Fibroblast of skin of right quadriceps (primary cell): ENCODE measurements at places on chromosomes 12 and 14.

DNA sequence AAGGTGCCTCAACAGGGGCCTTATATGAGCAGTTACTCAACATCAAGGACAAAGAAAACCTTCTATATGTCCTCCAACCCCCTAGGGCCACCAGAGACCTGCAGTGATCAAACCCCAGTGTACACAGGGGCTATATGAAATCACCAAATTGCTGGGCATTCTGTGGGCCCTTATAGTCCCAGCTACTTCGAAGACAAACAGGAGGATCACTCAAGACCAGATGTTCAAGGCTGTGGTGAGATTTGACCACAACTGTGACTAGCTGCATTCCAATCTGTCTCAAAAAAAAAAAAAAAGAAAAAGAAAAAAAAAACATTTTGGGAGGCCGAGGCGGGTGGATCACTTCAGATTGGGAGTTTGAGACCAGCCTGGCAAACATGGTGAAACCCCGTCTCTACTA lies 51.0 kb upstream of the PRB2 start:
- no peak for DNase-seq

GRCh38 chr12:88638966-88639760 lies 58.9 kb upstream of the KITLG start:
- DNase-seq, result peak; percentile 64

DNA sequence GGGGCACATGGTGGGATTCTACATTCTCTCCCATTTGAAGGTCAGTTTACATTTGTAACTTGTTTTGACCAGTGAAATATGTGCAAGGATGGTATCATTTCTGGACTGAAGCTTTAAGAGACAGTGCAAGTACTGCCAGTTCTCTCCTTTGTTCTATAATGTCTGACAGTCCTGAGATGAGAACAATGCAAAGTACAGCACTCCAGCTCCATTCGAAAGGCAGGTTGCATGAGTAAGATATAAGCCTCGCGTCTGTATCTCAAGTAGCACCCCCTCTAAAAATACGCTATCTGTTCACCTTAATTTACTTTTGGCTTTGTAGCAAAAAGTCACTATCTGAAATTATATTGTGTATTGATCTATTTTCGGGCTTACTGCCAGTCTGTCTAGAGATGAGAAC lies 1122.2 kb upstream of the TMEM132C start:
- DNase-seq, result no peak

DNA sequence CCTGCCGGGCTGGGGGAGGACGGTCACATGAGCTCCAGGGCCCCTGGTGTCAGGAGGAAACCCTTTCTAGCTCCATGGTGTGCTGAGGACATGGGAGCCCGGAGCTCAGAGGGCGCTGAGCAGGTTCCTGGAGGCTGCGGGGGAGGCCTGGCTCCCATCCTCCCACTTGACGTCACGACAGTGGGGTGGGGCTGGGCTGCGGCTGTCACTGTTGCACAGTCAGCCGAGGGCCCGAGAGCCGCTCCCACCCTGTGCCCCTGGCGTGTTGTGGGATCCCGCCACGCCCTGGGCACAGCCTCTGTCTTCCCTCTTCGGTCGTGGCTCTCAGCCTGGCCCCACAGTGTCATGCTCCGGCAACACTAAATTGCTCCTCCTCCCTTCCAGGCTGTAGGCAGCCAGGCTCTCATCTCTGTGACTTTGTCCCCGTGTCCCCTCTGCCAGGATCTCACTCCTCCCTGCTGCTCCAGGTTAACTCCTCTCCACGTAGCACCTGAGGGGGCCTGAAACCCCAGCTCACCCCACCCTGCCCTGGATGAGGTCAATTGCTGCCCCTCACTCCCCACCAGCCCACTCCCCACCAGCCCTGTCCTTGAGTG lies 33.0 kb downstream of the BEGAIN start:
- no peak for DNase-seq

DNA sequence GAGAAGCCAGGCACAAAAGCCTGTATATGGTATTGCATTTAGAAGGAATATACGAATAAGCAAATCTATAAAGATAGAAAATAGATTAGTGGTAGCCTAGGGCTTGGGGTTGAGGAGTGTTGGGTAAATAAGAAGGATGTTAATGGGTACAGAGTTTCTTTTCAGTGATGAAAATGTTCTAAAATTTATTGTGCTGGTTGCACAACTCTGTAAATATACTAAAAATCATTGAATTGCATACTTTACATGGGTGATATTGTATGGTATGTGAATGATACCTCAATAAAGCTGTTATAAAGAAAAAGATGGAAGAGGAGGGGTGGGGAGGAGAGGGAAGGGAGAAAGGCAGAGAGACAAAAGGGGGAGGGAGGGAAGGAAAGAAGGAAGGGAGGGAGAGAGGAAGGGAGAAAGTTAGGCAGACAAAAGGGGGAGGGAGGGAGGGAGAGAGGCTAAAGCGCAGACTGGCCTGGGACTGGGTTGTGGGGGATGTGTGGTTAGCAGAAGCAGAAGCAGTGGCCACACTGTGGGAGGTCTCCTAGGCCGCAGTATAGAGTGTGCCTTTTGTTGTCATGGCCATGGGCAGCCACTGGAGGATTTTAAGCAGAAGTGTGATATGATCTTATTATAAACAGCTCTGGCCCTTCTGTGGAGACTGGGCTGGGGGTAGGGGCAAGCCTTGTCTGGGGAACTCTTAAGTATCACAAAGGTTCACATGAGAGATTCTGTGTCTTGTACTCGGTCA lies 73.6 kb upstream of the ELK3 start:
- no peak for DNase-seq

GRCh38 chr12:52867642-52868041 lies 18.8 kb upstream of the KRT78 start:
- DNase-seq, result no peak

DNA sequence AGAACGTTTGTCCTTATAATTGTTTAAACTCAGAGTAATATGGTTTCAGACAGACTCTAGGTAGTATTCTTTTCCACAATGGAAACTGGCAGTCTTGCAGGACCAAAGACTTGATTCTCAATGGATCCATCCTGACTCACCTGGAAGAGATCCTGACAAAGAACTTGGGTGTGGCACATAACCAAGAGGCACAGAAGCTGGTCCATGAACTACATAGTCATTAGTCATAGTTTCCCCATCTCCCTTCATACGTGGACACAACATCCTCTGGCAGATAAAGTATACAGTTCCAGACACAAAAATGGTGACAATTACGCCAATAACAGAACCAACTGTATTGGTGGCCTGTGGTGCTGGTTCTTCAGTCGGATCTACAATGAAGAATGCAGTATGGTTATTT lies 55.8 kb downstream of the BCL2L14 start:
- DNase-seq, result no peak

DNA sequence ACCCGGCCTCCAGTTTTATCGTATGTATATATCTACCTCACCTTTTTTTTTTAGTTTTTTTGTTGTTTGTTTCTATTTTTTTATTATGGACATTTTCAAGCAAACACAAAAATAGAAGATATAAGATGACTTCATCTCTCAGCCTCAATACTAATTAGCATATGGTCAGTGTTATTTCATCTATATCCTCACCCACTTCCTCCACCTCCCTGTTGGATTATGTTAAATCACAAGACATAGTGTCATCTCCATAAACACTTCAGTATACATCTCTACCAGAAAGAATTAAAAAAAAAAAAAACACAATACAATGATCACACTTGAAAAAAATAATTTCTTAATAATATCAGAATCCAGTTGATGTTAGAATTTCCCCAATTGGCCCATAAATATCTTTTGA lies 34.9 kb downstream of the RAB35 start:
- no peak for DNase-seq

DNA sequence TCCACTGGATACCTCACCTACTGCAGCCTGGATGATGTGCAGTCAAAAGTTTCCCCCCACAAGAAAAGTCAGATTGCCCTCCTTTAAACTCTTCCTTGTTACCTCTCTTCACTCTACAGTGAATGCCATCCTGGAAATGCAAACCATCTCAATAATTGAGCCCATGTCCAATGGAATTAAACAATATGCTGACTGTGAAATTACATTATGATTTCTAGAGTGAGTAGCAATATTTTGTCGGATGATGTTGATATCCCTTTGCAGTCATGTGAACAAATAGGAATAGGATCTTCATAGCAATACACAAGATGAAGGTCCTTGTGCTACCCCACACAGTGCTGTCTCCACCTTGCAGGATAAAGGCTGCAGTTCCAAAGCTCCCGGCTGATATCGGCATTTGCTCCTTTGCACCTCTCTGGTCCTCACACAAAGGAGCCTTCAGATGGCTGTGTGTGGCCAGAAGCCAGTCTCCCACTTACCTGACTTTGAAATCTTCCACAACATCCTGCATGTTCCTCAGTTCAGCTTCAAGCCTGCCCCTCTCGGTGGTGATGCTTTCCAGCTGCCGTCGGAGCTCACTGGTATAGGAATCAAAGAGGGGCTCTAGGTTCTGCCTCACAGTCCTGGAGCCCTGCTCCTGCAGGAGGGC lies 1.5 kb downstream of the KRT75 start:
- no peak for DNase-seq

DNA sequence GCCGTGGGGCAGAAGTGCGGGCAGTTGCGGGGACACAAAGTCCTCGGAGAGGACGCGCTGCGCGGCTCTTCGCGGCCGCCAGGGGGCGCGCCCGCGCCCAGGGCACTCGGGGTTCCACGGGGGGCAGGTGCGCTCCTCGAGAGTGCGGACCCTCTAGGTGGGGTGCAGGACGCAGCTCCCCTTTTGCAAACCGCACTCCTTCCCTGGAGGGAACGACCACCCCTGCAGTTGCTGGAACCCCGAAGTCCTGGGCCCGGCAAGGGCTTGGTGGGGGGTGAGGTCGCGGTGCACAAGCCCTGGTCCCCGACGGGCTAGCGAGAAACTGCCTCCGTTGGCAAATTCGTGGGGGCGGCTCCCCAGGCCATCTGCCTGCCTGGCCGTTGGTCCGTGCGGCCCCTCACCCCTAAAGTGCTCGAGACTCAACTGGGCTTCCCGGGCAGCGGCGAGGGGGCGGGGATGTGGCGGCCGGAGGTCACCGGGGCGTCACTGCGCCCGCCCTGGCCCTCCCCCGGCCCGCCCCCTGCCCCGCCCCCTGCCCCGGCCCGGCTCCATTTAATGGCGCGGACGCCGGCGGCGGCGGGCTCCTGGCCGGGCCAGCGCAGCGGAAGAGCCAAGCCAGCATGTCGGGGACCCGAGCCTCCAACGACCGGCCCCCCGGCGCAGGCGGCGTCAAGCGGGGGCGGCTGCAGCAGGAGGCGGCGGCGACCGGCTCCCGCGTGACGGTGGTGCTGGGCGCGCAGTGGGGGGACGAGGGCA lies at the start of gene ADSS1:
ADSS1 (plus strand) TSS at position 579 of the 756 bp plus-strand sequence; CDS start at position 621, 42 bp downstream.
- DNase-seq, result peak; percentile 21

DNA sequence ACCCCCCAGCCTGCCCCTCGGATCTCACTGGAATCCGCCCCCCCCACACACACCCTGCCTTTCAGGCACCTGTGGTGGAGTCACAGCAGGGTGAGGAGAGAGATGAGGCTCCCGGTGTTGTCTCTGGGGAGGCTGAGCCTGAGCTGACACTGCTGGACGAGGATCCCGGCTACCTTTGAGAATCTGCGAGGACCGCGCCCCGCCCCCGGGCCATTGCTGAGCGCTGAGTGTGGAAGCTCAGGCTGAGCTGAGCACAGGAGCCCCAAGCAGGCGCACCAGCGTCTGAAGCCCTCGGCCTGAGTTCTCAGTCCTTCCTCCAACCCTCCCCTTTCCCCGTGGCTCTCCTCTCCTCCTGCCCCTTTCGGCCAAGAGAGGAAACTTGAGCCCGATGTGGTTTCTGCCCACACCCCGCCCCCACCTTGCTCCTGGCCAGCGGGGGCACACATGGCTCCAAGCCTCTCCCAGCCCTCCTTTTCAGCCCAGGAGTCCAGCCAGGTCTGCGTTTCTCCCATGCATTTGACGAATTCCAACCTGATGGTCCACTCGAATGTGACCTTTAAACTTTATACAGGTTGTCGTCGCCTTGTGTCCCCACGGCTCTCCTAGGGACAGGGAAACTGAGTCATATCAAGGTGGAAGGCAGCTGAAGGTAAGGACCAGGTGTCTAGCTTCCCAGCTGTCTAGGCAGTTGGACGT lies at the start of gene NFE2:
NFE2 (minus strand) TSS at position 284 of the 696 bp plus-strand sequence. CDS start 5,767 bp downstream, outside the sequence.
- peak; percentile 49 for DNase-seq

GRCh38 chr12:49228653-49229052 lies 36.2 kb upstream of the TUBA1C start:
- DNase-seq, result no peak

GRCh38 chr14:44165286-44165685 lies 341.8 kb downstream of the FSCB start:
- DNase-seq, result no peak

DNA sequence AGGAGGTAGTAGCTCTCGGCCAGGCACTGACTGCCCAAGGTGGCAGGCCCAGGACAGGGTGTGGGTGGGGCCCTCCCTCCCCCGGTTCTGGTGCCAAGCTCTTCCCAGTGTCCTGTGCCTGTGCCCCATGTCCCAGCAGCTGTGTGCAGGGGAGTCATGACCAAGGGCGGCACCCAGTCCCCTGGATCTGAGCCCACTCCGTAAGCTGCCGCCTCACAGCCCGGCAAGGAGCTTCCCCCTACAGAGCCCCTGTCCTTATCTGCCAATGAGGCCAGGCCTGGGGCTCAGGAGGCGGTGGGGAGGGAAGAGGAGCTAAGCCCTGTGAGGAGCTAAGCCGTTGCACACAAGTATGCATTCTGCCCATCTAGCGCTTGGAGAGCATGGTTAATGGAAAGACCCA lies 5.6 kb upstream of the C14orf180 start:
- no peak for DNase-seq

GRCh38 chr12:76921891-76922664 lies 43.3 kb upstream of the CSRP2 start:
- no peak for DNase-seq

- peak; percentile 75 for DNase-seq
Measured at GRCh38 chr14:71588028-71588427, 344.2 kb upstream of the RGS6 start.

- DNase-seq, result peak; percentile 59
Measured at GRCh38 chr12:21819236-21819635, 44.7 kb upstream of the KCNJ8 start.

DNA sequence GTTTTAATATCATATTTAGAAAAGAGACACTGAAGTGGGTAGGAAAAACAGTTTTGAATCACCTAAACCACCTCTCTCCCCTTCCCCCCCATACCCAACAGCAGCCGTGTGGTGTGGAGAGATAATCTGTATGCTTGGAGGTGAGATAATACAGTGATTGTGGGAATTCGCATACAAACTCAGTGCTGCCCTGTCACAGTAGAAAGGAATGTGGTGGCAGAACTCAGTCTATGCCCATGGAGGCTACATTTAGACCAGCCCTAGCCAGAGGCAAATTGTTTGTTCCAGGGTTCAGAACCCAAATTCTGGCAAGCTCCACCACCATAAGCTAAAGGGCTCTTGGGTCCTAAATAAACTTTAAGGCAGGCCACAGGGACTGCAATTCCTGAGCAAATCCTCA lies 827.0 kb downstream of the C12orf50 start:
- DNase-seq, result no peak

DNA sequence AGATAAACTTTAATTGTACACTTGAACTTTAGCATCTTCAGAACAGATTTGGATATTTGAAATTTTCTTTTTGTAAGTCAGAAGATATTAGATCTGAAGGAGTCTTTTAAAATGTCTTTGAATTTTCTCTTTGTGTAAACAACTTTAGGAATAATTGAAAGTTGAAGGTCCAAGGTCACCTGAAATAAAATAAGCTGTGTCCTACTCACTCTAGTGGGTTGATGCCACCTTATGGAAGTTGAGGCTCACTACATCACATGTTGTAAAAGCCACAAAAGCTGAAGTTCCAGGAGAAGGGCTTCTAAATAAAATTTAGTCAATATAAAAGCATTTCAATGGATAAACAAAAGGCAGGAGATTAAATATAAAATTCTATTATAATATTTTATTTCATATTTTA lies 122.0 kb upstream of the ATXN7L3B start:
- peak; percentile 3 for DNase-seq
